ENCODE measurements at places on chromosomes 3 and 15.

GRCh38 chr3:172876297-172876696 lies 125.8 kb downstream of the ECT2 start:
- DNase-seq: no peak

DNA sequence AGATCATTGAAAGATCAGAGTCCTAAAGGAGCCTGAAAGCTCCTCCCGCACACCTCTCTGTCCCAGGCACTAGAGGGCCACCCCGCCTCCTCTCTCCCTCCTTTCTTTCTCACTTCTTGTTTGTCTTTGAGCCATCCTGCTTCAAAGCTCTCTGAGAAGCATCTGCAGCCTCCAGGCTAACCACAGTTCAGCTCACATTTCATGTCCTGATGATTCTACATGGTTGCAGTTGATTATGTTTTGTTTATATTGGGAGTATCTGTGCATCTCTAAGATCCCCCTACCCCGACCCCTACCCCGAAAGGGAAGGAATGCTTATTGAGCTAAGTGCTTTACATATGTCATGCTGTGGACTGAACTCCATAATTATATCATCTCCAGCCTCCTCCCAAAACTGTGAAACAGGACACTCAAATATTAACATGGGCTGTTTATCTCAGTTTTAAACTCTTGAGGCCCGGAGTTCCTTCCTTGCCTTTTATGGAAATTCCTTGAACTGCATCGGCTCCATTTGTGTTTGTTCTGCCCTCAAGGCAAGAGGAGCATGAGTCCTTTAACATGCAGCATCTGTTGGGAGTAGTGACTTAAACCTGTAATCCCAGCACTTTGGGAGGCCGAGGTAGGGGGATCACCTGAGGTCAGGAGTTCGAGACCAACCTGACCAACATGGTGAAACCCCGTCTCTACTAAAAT lies 30.9 kb downstream of the MGLL start:
- DNase-seq: peak; percentile 91

DNA sequence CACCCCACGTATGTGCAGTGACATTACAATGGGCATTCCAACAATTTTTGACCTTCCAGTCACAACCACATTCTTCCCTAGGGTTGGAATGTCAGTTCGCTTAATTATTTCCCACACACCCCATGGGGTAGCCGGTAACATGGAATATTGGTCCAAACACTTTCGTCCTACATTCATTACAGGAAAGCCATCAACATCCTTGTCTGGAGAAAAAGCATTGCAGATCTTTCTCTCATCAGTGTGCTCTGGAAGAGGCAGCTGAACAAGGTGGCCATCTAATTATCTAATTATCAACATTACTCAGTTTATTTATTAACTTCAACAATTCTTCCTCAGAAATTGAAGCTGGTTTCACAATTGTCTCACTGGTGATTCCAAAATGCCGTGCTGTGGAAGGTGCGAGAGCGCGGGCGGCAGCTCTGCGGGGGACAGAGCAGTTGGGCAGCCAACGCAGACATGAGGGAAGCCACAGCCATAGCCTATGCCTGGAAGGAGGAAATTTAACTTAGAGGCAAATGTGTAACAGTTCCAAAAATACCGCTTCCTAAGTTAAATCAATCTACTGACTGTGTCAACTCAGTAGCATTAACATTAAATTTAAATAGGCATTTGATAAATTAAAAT lies 1158.9 kb upstream of the EPHA6 start:
- DNase-seq: no peak

- DNase-seq: peak; percentile 70
Observed at GRCh38 chr3:126180477-126181397, at the start of gene ALDH1L1. Gene ALDH1L1 (minus strand): TSS chr3:126180586. CDS start chr3:126160979, 19,607 bp downstream.

DNA sequence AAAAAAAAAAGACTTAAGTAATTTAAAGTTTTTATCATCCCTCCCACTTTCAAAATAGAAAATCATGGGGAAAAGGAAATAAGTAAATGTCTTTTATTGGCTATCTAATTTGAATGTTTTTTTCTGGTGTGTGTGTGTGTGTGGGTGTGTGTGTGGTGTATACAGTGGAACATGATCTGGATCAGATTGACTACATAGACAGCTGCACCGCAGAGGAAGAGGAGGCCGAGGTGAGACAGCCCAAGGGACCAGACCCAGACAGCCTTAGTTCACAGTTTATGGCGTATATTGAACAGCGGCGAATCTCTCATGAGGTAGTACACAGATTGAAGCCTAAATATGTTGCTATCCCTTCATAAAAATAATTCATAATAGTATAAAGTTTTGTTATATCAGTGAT lies 44.5 kb downstream of the LRCH3 start:
- no peak for DNase-seq

GRCh38 chr15:75431270-75431669 lies 20.2 kb downstream of the SIN3A start:
- no peak for DNase-seq

- peak; percentile 27 for DNase-seq
Observed at GRCh38 chr3:188319569-188319968, 165.6 kb downstream of the LPP start.

GRCh38 chr3:129655291-129655700 lies 48.8 kb upstream of the PLXND1 start:
- DNase-seq: no peak

DNA sequence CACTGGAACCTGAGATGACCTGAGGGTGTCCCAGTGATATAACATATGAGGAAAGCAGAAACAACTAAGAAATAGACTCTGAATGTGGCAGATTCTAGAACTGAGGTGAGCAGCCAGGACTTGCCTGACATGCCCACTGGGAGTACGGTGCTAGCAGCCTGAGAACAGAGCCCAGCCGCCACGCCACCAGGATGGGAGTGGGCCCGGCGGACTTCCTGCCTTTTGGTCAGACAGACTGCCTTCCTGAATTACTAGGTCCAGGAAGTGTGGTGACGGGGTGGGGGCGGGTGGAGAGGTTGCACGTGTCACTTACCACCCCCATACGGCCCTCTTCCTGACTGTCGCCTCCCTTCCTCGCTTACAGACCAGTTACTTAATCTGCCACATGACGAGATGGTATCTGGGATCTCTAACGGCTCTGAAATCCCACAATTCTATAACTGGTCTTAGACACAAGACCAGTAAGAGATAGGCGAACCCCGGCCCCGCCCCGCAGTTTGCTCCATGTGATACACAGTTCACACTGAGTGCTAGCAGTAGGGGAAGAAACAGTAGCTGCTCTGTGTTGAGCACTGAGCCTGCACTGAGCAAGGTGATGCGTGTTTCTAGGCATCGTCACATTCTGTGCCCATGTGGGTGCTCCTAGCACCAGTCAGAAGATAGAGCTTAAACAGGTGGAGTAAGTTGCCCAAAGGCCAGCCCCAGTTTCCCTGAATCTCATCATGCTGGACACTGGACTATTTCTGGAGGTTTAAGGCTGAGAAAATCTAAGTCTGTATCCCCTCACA lies 95.7 kb downstream of the CPN2 start:
- DNase-seq: no peak
